ENCODE measurements at places on chromosomes 16 and 17.

GRCh38 chr16:59590845-59591244 lies 856.7 kb upstream of the GOT2 start:
- DNase-seq = no peak

DNA sequence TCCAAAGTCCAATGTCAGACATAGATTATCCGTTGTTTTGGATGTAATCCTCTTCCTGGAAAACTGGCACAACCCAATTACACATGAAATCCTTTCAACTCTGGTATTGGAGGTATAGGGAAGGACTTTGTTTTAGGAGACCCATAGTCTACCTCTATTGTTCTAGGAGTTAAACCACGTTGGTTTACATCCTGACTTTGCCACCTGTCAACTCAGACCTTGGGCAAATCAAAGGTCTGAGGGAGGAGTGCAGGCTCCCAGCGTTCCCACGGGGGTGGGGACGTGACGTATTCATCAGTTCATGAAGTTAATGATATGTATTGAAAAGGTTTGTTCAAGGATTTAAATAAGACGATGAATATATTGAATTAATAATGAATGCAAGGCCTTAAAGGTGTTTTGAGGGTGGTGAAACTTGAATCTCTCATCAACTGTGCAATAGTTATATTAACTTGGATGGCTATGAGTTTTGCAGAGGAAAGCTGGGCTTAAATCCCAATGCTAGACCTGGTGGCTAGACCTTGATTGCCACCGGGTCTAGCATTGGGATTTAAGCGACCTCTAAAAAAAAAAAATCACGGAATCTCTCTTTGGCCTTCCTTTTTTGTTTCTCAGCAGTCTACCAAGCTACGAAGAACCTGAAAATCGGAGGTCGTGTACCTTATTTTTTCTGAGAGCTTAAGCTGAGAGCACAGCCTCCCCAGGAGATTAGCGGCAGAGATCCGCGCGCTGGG lies 744 bp upstream of the NF1 start:
- no peak for DNase-seq

DNA sequence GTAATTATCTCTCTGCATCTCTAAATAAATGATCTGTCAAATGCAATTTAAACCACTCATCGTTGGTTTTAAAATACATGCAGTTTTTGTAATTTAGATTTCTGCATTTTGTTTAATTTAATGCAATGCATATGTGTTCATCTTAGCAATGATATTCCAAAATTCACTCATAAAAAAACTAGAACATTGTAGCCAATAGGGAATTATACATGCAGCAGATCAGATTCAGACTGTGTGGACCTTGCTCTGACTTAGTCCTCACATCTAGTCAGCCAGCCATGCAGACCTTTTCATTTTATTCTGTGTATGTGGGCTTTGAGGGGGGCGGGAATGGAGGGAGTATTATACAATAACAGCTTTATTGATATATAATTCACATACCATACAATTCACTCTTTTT lies 37.3 kb upstream of the SIAH1 start:
- DNase-seq = no peak

DNA sequence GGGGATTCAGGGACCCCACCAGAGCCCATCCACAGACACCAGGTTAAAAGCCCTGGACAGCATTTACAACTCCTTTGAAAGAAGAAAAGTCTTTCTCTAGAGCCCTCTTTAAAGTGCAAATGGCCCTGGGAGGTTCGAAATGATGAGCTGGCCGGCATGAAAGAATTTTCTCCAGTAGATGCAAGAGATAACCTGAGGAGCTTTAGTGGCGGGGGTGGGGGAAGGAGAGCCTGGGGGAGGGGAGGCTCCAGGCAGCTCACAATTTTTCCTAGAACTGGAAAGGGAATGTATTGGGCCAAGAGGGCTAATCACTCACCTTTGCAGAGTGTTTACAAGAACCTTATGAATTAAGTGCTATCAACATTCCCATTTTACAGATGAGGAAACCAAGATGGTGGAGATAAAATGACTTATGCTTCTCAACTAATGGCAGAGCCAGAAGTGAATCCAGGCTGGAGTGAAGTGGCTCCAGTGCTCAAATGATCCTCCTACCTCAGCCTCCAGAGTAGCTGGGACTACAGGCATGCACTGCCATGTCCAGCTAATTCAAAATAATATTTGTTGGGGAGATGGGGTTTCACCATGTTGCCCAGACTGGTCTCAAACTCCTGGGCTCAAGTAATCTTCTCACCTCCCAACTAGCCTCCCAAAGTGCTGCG lies 4.2 kb upstream of the CDH1 start:
- no peak for DNase-seq

DNA sequence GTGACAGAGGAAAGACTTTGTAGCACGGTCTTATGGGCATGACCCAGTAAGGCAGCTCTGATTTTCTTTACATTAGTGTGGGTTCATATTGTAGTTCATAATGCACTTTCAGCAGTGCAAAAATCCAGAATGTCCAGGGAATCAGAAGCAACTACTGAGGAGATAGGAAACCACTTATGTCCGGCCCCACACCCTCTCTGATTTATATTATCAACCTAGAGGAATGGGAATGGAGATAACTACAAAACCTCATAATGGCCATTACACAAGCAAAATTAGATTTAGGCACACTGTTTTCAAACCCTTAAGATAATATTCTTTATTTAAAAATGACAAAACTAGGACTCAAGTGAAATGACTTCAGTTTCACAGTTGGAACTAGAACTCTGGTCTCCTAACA lies 7.9 kb downstream of the MAP2K4 start:
- no peak for DNase-seq

DNA sequence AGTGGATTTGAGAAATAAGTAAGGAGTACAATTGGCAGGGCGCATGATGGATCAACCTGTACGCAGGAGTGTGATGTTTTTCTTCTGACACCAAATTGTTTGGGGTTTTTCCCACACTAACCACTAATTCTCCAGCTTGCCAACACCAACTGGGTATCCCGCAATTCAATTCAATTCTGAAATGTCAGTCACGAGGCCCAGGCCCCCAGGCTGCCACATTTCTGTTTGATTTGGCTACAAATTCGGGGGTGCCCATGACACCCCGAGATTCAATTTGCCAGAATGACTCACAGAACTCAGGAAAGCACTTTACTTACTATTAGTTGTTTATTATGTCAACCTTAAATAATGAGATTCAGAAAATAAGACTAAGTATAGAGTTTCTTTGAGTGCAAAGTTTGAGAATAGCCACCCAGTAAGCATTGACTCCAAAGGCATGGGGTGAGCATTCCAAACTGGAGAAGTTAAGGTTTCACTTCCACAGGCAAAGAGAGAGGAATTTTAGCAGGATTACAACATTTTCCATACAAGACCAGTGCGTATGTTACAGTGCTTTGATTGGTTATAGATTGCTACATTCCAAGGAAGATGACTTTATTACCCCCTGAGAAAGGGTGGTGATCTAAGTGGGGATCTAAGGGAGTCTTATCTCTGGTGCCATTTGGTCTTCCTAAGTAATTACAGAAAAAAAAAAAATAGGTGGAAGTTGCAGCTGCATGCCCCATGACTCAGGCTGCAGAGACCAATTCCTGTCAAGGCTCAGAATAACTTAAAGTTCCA lies 11.5 kb downstream of the SLC46A1 start:
- no peak for DNase-seq

Measured in hippocampal formation (tissue), 2 donors.